T-helper 1 cell (primary cell): ENCODE measurements at places on chromosomes 3 and 15.
A peak's percentile ranks its signal among the peaks of the same experiment; 100 is the strongest.

DNA sequence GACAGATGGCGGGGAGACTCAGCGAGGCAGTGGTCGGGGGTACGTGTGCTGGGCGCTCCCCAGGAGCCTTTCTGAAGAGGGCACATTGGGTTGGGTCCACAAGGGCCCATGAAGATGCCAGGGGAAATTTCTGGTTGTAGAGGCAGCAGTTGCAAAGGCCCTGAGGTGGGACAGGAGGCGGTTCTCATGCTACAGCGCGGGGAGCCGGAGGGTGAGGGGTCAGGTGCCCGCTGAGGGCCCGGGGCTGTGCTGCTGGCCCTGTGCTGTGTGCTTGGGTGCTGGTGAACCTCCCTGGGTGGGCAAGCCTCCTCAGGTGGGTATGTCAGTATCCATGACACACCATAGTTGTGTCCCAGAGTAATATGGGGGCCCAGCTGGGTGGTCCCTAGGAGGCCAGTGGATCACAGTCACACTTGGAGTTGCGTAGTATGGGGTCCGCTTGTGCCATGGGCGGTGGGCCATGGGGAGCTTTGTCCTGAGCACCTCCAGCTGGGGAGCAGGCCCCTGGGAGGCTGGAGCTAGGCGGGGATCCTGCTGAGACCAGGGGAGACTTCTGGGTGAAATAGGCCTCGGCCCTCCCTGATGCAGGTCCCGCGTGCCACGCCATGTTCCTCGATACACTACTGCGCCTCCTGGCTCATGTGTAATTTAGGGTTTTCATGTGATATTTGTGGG is 44.3 kb downstream of the PLXNA1 start:
- no peak for DNase-seq

GRCh38 chr15:92578096-92578835 is 77.3 kb downstream of the FAM174B start:
- no peak for DNase-seq

DNA sequence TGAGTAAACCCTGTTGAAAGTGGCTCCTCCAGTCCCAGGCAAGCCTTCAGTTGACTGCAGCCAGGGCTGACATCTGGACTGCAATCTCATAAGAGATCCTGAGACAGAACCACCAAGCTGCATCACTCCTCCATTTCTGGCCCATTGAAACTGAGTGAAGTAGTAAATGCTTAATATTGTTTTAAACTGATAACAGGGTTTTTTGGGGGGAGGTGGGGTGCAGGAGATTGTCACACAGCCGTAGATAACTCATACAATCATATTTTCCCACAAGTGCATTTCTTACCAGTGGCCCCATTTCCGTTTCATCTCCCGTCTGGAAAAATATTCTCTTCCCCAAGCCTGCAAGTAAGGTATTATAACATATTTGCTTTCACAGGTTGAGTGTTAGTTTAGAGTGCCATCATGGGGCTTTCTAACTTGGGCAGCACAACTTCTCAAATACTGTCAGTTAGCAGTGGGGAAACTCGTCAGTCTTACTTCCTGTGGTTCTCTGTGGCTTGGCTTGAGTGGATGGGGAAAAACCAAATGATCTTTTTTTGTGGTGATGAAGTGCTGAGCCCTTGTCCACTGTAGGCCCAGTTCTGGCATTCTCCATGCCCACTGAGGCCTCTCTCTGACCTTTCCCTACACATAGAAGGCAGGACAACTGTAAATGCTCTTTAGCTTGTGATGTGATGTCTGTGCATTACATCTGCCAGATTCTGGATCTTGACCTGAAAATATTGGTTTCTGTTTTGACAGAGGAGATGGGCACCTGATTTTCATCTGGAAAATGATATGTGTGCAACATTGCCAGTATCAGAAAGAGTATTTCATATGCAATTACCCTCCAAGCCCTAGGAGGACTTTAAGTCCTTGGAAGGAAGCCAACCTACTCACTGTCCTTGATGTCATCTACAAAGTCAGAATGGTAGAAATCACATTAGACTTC is 90.1 kb upstream of the BHLHE40 start:
- peak; percentile 79 for DNase-seq

GRCh38 chr3:178748874-178749273 is 212.6 kb downstream of the KCNMB2 start:
- no peak for DNase-seq

DNA sequence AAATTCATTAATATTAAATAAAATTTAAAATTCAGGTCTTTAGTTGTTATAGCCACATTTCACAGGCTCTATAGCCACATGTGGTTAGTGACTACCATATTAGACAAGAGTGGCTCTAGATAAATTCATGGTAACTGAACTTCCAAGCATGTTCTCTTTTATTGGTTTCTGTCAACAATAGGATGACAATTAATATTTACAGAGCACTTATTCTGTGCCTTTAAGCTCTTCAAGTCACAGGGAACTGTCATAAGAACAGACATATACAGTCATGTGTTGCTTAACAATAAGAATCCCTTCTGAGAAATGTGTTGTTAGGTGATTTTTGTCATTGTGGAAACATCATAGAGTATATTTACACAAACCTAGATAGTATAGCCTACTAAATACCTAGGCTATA is 38.8 kb upstream of the SLC25A36 start:
- no peak for DNase-seq

- DNase-seq = no peak
Observed at GRCh38 chr15:96087180-96087884, 243.2 kb upstream of the NR2F2 start.

DNA sequence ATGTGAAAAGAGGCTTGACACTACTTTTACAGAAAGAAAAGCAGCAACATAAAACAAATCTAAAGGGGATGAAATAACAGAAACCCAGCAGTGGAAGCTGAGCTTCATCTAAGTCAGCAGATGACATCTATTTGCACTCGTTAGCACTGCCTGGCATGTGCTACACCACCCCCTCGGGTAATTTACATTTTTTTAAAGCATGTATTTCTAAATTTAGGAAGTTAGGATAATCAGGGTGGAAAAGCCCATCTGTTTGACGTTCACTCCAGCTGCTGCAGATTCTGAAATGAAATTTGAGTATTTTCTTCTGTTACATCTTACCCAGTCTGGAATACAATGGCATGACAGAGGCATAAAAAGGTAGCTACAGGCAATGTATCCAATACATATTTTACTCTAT is 20.7 kb downstream of the IGSF11 start:
- DNase-seq = no peak

DNA sequence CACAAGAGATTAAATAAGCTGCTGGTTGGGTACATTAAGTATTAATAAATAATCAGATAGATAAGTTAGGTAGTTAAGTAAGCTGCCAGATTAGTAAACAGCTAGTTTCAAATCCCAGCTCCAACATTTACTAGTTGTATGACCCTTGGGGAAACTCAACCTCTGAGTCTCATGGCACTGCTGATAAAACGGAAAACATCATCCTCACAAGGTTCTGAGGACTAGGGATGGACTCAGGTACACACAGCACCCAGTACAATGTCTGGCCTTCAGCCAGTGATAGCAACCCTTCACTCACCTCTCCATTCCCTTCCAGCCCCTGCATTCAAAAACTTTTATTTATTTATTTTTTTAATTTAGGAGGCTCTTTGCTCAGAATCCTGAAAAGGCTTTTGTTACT is 32.3 kb downstream of the B3GNT5 start:
- no peak for DNase-seq

GRCh38 chr3:188900421-188900951 is 271.3 kb upstream of the TPRG1 start:
- no peak for DNase-seq

DNA sequence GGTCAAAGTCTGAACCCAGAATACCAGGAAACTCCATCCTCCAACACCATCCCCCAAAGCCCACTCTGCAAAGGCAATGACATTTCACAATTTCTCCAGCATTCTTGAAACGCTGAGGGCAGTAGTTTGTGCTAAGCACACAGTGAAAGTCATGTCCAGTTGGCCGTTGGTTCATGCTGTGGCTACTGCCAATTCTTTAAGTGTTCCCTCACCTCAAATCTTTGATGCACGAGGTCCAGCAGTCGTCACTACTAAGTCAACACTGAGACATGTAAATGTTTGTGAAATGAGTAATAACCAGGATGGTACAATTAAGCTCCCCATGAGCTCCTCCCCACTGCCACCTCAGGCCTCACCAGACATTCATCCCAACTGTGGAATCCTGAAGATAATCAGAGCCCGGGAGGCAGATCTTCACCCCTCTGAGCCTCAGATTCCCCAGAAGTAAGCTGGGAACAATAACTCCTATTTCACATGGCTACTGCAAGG is 7.0 kb downstream of the SUCLG2 start:
- no peak for DNase-seq

- DNase-seq = no peak
Observed at GRCh38 chr3:73571238-73571794, 53.4 kb downstream of the PDZRN3 start.

DNA sequence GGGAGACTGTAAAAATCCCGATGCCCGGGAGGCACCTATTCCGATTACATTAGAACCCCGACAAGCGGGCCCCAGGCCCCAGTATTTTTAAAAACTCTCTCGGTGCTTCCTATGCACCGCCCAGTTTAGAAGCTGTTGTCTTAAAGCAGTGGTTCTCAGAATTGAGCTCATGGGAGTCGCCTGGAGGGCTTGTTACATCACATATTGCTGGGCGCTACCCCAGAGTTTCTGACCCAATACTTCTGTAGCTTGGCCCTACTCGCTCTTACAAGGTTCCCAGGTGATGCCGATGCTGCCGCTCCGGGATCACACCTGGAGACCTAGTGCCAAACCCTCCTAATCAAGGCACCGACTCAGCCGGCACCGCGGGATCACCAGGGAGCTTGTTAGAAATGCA is 35.2 kb downstream of the CPN2 start:
- DNase-seq = no peak

- no peak for DNase-seq
Observed at GRCh38 chr3:158663246-158663645, 9.2 kb downstream of the LXN start.

DNA sequence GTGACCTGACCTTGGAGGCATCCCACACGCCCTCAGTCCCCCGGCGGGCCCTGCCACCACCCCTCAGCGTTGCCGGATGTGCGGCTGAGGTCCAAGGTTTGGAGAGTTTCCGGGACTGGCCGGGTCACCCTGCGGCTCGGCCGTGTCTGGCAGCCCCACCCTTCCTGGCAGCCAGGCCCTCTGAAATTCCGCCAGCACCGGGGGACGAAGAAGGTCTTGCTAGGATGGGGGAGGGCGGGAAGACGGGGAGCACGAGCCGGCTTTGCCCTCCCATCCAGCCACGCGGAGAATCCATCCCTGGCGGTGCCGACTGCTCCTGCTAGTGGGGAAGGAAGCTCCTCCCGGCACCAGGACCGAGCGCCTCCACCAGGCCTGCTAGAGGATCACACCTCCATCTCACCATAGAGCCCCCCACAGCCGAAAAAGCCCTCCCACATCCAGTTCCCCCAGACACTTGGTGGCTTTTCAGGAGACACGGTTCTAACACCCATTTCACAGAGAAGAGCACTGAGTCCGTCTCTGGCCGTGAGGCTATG is 81.5 kb downstream of the CPN2 start:
- no peak for DNase-seq

- no peak for DNase-seq
Observed at GRCh38 chr3:4323246-4324027, 20.3 kb downstream of the SETMAR start.

- DNase-seq = no peak
Observed at GRCh38 chr3:12235691-12236090, 53.2 kb upstream of the PPARG start.

DNA sequence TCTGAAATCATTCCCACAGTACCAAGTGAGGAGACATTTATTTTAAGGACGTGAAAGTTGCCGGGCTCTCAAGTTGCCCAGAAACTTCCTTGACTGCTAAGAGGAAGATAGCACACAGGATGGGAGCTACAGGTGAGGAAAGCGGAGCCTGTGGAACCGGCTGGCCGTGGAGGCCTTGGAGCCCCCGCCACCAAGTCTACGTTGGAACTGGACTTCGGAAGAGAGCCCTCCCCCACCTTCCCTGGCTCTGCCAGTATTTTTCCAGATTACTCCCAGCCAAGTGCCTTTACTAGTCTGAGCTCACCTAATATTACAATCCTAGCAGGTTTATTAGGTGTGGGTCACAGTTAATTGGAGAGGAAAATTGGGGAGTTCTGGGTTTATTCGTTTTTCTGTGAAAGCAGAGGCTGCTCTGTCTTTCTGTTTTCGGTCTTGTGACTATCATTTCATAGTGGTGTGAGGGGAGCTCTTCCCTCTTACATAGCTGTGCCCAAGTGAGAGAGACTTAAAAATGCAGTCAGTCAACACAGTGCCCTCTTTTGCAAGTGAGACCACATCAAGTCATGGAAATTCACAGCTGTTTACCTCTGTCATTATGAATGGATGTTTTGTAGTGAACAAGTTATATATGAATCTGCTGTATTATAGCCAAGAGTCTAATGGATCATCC is 6.8 kb downstream of the BOC start:
- no peak for DNase-seq

GRCh38 chr15:36737430-36737891 is 158.0 kb downstream of the CDIN1 start:
- no peak for DNase-seq

DNA sequence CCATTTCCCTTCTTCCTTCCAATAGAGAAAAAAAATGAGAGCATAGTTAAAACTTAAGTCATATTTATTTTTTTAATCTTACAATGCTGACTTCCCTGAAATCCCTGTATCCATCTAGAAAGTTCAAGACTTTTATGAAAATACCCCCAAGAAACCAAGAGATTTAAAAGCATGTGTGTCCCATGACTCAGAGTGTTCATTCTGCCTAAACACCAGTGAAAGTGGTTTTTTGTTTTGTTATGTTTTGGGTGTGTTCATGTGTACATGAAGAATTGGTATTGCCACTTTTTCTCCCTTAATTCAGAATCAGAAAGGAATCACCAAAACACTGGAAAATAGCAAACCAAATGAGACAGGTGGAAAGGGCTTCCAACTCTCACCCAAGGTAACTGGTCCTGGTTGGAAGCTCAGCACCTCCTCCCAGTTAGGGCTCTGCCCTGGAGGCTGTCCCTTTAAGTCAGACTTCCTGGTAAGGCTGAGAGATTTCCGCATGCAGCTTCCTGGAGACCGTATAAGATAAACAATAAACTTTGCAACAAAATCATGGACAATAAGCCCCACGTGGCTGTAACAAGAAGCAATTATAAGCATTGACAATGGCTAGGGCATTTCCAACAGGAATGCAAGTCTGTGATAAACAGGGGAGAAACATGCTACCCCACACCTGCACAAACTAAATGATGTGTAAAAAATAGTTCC is 121.9 kb upstream of the ARHGEF3 start:
- DNase-seq = peak; percentile 39
